ENCODE measurements at places on chromosomes 12 and 14.

DNA sequence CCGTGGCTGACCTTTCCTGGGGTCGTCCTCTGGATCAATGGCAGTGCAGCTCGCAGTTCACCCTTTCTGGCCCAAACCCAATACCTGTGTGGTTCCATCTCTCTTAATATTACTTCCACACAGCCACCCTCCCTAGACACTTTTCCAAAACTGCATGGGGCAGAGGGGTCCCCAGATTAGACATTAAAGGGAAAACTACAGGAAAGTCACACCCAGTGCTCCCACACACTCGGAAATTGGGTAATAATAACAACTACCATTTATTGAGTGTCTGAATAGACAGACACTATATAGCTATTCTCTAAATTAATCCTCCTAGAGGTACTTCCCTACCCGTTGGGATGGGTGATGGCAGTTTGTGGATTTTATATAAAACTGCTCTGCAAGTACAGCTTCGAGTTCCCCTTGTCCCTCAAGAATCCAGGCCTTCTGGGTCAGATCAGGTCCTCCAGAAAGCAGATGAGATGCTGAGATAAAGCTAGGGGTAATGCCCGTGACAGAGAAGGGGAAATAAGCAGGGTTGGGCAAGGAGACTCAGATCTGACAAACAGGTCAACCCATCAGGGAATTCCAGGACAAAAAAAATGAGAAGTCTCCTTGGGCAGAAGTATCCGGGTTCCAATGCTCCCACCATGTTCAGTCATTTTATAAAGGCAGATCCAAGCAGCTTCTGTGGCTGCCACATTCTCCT lies 795 bp upstream of the PXN start:
- DNase-seq = no peak

- peak; percentile 60 for DNase-seq
Measured at GRCh38 chr12:97283297-97283696, 179.3 kb upstream of the RMST start.

DNA sequence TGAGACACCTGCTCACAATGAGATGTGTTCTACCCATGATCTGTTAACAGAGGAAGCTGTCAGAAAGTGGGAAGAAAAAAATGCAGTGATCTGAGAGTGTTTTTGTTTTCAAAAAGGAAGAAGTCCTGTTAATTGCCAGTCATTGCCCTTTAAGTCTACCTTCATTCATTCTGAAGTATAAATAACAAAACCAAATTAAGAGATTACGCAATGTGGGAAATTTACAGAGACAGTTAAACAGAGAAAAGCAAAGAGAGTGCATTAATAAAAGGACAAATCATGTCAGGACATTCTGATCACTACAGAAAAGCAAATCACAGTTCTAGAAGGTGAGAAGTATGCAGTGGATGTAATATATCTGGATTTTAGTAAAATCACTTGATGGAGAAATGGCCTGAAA lies 154.2 kb downstream of the NRXN3 start:
- no peak for DNase-seq

DNA sequence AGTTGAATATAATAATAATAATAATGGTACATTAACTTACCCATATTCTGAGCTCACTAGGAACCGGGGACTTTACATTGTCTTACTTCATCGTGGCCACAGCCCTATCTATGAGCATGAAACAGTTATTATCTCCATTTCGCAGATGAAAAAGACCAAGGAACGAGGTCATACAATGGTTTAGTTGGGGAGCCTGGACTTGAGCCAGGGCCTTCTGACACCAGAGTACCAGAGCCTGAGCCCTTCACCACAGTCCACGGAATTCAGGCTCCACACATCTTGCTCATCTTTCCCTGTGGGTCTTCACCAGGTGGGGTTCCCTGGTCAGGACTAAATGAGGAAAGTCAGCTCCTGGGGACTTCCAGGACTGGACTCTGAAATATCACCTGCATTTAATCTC lies 31.3 kb upstream of the CMKLR1 start:
- no peak for DNase-seq

DNA sequence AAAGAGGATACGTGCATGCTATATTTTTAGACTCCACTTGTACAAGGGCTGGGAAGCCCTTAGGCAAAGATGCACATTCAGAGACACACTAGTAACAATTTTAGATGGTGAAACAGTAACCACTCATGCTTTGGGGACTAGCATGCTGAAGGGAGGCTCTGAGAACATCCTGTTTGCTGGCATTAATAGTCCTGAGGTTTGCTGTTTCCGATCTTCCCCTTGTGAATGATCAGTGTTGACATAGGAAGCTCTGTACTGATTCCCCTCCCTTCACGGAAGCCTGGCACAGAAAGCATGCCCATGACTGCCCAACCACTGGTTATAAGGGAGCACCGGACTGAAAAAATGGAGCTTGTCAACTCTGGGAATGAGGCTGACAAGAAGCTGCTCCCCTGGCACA lies 164.6 kb downstream of the GCH1 start:
- no peak for DNase-seq

- DNase-seq = no peak
Measured at GRCh38 chr12:65608319-65608916, 215.9 kb upstream of the HMGA2 start.

- no peak for DNase-seq
Measured at GRCh38 chr12:48771588-48772112, 17.2 kb downstream of the ADCY6 start.

DNA sequence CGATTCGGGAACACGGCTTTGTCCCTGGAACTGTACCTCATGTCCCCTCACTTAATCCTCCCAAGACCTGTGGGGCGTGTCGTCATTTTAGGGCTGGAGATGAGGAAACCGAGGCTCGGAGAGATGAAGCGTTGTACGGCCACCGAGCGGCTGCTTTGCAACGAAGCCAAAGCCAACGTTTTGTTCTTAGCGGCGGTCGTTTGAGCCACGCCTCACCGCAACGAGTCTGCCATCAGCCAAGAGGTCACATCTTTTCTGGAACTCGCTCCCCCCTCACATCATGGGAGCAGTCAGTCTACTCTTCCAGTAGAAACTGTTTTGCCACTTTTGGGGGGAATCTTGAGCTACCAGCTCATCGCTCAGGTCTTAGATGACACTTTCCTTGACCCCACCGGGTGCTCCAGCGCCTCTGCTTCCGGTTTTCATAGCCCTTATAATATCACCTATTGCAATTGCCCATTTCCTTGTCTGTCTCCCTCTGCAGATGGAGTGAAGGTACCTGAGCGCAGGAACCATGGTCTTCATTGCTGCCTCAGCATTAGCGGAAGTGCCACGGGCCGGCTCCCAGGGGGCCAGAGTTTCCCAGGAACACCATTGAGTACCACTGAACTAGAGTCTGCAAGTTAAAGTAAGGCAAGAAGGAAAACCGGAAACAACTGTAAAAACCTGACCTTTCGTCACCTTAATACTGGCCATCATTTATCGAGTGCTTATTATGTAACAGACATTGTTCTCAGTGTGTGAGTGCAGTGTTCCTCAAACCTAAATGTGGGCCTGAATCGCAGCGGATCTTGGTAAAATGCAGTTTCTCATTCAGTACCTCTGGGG lies 19.6 kb downstream of the NINJ2 start:
- DNase-seq = no peak

DNA sequence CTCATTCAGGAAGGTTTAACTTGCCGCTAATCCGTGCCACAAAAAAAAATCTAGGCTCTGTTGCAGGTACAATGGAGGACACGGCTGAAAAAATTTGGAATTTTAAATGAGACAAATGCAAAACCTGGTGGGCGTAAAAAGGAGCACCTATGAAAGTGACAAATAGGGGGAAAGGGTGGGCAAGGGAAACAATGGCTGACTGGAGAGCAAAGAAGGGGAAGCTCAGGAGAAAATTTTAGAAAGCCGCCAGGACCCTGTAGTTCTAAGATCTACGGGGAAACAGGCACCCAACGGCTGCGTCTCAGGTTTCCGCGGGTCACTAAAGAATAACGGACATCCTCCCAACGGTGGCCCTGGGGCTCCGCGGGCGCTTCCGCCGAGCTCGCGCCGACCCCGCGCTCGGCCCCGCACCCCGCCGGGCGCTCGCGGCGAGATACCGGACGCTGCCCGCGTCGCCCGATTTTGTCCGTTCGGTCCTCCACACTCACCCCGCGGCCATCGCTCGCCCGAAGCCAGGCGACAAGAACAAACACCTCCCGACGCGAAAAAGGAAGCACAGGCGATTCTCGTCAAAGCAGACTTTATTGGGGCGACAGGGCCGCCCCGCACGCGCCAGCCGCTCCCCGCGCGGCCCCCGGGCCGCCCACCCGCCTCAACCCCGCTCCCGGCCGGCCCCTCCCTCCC lies 1.1 kb upstream of the YY1 start:
- peak; percentile 60 for DNase-seq

DNA sequence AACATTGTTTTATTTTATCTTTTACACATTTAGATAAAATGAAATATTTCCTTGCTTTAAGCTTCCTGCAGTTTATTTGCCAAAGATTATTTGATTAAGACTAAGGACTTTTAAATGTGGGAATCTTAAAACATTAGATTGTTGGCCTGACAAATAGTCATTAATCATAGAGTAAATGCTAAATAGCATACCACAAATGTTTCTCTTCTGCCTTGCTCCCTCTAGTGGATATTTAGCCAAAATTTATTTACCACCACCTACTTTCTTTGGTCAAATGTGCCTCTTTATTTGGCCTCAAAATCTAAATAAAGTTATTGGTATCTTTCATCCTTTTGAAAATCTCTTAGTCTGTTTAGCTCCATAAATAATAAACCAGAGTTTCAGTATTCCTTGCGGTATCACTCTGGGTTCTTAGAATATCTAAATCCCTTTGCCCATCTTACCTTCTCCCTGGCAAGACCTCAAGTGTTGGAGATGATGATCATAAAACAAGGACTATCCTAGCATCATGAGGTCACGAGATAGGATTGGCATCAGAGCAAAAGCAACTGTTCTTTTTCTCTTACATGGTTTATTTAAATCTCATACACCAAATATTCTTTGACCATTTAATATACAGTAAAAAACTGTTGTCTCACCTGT lies 150.6 kb upstream of the AEBP2 start:
- DNase-seq = no peak

GRCh38 chr12:49974677-49975317 lies 2.0 kb downstream of the AQP6 start:
- no peak for DNase-seq

- no peak for DNase-seq
Measured at GRCh38 chr12:69388371-69388770, 28.8 kb downstream of the YEATS4 start.

GRCh38 chr12:106814714-106815113 lies 40.2 kb downstream of the RIC8B start:
- DNase-seq = no peak

DNA sequence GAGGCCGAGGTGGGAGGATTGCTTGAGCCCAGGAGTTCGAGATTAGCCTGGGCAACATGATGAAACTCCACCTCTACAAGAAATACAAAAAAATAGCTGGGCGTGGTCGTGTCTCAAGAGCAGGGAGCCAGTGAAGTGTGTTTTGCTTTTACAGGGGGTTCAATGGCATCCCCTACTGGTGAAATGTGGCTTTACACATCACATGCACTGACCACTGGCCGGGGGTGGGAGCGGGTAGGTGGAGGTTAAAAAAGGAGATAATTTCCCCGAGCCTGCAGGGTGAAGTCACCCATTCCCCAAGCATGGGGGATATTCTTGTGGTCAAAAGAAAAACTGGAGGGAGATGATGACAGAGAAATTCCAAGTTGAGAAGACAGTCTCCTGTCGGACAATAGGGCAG lies 63.6 kb upstream of the PWP1 start:
- DNase-seq = peak; percentile 61

DNA sequence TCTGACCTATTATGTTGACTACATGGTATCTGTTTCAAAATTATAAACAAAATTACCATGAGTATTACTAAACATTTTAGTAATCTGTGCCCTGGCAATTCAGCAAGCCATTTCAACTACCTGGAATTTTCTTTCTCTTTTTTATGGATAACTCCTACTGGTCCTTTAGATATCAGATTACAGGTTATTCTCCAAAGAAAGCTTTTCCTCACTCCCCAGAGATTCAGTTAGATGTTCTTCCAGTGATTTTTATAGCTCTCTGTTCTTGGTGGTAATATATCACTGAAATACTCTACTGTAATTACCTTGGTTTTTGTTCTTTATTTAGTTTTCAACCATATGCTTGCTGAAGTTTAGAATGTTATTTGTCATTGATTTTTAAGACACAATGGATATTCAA lies 930.2 kb upstream of the FOXG1 start:
- DNase-seq = no peak

GRCh38 chr12:57213058-57213715 lies 3.4 kb upstream of the NXPH4 start:
- peak; percentile 87 for DNase-seq

- no peak for DNase-seq
Measured at GRCh38 chr12:2924019-2924418, 33.3 kb downstream of the TULP3 start.

GRCh38 chr12:76866726-76867125 lies 12.1 kb downstream of the CSRP2 start:
- no peak for DNase-seq

GRCh38 chr14:66572826-66573225 lies 64.9 kb downstream of the GPHN start:
- DNase-seq = no peak

- no peak for DNase-seq
Measured at GRCh38 chr12:124319368-124320050, 24.6 kb downstream of the RFLNA start.

GRCh38 chr12:93273834-93274564 lies 103.7 kb upstream of the NUDT4 start:
- no peak for DNase-seq

Measured in WTC11 (cell line).